Activated T-cell treated with anti-CD3 and anti-CD28 coated beads, Interleukin-2, amount 50 U/mL, for 72 hours (primary cell): ENCODE measurements at places on chromosomes 5 and 9.

DNA sequence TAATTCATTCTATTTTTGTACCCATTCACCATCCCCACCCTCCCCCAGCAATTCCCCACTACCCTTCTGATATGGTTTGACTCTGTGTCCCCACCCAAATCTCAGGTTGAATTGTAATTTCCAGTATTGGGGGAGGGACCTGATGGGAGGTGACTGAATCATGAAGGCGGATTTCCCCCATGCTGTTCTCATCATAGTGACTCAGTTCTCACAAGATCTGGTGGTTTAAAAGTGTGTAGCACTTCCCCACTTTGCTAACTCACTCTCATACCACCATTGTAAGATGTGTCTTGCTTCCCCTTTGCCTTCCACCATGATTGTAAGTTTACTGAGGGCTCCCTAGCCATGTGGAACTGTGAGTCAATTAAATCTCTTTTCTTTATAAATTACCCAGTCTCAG, 25.9 kb upstream of the TESK1 start:
- DNase-seq = peak; percentile 59

DNA sequence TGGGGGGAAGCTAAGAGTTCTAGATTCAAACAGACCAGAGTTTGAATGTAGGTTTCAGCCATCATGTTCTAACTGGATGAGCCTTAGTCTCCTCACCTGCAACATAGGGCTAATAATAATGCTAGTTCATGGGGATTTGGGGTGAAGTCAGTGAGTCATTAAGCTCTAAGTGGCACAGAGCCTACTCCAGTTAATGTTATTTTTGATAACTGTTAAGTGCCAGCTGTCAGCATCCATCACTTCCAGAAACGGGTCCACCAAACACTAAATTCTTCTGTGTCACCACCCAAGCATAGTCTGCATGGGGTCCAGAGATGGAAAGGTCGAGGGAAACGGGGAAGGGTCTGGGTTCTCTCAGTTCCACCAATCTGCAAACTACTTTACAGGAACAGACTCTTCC, 1.8 kb upstream of the TSC1 start:
- DNase-seq = no peak

DNA sequence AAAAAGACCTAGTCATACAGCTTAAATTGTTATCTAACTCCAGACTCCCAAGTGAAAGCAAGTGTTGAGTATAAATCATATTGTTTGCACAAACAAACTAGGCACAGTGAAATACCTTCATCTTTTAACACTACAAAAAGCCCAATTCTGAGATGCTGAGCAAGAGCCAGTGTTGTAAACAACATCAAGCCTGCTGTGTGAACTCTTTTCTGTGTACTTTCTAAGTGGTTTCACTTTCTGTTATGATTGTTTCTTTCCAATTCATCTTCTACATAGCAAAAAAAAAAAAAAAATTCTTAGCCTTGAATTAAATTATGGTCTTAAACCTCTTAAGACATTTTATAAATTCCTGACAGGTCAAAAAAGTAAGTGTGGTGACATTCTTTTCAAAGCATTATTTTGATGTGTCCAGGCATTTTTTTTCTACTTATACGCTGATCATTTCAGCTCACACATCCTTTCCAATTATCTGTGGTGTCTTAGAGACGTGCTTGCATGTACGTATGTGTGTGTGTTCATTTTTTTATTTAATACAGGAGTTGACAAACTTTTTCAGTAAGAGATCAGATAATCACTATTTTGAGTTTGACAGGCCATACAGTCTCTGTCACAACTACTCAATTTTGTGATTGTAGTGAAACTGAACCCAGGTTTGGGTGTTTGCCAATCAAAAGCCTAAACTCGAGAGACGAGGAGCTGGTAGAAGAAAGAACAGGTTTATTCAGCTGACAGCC, 556.1 kb downstream of the CDH9 start:
- no peak for DNase-seq

GRCh38 chr5:125109293-125109692, 362.9 kb upstream of the ZNF608 start:
- no peak for DNase-seq

- DNase-seq = no peak
Measured at GRCh38 chr5:150068961-150069645, 17.3 kb downstream of the CSF1R start.

DNA sequence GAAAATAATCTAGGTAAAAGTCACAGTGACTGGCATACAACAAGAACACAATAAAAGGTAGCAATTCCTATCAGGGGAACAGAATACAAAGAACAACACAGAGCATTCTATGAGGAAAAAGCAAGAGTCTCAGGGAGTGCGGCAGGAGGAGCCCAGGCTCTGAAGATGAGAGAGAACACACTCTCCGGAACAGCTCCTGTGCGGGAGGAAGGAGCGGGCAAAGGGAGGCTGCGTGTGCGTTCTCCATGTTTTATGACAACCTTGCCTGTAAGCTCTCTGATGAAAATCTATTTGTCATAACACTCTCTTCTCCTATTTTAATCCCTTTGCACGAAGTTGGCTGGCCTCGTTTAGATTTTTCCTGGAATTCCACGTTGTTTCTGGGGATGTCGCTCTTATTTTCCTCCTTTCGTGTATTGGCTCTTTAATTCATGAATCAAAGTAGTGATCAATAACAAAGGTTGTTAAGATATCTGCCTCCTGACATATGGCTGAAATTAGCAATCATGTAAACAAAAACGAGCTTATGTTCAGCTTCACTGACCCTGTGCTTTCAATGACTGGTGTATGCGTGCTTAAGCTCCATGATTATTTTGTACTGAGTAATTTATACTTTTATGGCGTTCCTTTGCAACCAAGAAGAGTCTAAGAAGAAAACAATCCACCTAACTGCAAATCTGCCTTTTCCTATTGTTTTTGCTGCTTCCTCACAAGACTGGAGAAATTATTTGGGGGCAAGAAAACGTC, 109.5 kb downstream of the MYO10 start:
- DNase-seq = no peak

- no peak for DNase-seq
Measured at GRCh38 chr5:121138952-121139351, 674.9 kb downstream of the PRR16 start.

DNA sequence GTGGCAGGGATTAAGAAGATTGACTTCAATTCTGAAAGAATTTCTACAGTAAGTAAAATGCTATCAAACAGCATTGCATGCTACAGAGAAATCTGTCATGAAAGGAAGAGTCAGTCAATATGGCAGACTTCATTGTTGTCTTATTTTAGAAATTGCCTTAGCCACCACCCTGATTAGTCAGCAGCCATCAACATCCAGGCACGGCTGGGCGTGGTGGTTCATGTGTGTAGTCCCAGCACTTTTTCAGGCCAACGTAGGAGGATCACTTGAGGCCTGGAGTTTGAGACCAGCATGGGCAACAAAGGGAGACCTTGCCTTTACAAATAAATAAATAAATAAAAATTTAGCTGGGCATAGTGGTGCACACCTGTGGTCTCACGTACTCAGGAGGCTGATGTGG, 46.6 kb downstream of the RMI1 start:
- no peak for DNase-seq

DNA sequence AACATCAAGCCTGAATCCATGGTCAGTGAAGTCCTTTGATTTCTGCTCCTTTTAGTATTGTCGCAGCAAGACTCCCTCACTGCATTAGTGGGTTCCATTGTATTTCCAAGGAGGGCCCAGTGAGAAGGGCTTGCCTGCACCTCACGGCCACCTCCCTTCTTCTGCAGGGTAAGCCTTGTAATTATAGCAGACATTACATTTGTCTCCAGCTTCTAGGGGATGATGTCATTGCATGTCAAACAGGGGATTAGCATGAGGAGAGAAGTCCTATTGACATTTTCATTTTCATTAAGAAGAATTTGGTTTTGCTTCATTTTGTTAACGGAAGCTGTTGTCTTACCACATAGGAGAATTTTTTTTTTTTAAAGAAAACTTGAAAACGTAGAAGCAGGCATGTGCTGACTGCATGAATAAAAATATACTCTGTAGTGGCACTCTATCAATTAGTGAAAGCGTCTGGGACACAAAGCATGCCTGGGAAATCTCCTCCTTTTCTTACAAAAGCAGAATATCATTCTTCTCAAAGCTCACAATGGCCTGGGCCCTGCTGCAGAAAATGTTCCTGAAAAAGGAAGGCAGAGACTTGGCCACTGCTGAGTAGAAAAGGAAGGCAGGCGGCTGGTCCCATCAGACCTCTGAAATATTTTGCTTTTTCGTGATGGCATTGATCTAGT, 27.1 kb downstream of the MAP1B start:
- DNase-seq = no peak

- DNase-seq = no peak
Measured at GRCh38 chr5:138942861-138943260, 67.7 kb upstream of the LRRTM2 start.

DNA sequence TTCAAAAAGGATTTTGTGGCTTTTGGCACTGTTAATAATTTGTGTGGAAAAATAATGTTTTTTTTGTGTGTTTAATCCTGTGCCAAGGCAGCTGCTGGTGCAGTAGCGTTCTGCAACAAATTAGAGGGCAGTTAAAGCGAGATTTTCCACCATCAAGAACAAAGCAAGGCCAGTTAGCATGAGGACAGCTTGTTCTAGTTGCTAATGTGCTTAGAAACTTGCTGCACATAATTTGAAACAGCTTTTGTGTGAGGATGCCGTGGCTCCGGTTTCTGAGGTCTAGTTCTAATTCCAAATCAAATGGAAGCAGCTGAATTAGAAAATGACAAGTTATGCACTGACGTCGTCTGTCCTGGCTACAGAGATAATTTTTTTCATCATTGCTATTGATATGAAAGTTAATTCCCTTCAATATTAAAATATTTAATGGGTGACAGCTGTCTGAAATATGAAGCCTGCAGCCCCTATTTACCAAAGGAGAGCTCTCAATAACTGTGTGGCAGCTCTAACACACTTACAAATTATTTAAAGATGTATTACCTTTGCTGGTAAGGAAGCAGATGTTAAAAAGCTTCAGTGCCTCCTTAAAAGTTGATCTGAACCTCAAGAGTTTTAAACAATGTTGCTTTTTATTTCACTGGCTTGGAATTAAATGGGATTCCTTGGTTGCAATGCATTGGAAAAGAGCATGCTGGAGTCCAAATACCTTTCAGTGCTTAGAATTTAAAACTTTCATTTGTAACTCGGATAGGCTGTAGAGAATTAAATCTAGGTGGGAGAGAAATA, 128.6 kb downstream of the SPATA31D1 start:
- DNase-seq = no peak

- DNase-seq = no peak
Measured at GRCh38 chr5:33400675-33401074, 40.1 kb upstream of the TARS1 start.
